ENCODE measurements at places on chromosomes 2 and 18.
A peak's percentile ranks its signal among the peaks of the same experiment; 100 is the strongest.

DNA sequence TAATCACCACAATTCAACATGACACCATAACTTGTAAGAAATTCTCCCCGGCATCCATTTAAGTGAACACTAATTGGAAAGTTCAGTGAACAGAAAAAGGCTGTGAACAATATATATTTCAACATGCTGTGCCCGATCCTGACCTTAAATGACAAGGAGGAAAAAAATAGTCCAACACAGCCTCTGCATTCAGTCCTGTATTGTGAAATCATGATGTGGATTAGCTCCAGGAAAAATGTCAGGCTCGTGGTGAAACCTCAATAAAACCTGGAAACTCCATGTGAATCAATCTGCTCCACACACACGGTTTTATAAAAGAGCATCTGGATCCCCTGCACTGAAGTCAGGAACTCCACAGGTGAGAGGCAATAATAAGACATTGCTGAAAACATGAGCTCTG is 145.4 kb upstream of the SPOPL start:
- peak; percentile 58 for DNase-seq

- no peak for DNase-seq
These were observed 416.5 kb upstream of the ZEB2 start for GRCh38 chr2:144936442-144936841.

DNA sequence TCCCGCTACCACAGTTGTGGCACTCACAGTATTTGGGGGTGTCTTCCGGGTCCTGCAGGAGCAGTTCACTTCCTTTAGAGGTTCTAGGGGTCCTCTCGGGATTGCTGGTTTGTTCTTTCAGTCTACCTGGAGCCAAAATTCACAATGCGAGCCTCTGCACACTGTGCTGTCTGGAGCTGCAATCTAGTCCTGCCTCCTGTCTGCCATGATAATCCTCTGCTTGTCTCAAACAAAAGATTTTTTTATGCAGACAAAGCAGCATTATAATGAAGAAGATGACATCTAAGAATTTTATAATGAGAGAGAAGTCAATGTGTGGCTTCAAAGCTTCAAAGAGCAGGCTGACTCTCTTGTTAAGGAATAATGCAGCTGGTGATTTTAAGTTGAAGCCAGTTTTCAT is 975.1 kb upstream of the GYPC start:
- DNase-seq: no peak

GRCh38 chr18:31857526-31858106 is 85.3 kb downstream of the TRAPPC8 start:
- no peak for DNase-seq

GRCh38 chr18:69127873-69128500 is 272.7 kb upstream of the DOK6 start:
- peak; percentile 11 for DNase-seq

DNA sequence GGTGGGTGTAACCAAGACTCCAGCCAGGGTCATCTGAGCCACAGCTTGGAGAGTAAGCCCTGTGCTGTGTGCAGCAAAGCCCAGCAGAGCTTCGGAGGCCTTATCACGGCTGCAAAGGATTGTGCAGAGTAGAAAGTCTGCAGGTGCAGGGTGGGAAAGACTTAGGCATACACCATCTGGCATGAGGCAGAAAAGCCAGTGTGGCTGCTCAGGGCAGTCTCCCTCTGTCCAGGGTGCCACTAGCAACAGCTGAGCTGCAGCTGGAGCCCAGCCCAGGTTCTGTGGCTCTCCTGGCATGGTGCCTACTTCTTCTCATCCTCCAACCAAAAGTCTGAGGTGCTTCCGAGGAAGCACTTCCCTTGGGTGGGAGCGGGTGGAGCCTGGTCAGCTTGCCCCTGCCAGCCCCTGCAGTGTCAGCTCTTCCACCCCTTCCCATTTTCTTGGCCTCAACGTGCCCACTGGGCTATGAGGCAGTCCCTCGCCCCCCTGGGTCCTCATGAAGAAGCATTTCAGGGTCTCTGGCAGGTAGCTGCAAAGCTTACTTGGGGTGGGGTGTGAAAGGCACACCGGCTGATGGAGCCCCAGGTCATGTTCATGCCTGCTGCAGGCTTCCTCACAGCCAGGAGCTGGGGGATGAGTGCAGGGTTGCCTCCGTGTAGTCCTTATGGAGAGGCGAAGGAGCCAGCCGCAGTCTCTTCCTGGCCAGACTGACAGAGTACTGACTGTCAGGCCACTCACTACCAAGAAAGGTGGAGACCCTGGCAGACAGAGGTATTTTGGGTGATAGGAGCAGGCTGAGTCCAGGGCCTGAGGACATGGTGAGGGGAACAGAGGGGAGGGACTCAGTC is 4.8 kb downstream of the AMER3 start:
- DNase-seq: no peak

DNA sequence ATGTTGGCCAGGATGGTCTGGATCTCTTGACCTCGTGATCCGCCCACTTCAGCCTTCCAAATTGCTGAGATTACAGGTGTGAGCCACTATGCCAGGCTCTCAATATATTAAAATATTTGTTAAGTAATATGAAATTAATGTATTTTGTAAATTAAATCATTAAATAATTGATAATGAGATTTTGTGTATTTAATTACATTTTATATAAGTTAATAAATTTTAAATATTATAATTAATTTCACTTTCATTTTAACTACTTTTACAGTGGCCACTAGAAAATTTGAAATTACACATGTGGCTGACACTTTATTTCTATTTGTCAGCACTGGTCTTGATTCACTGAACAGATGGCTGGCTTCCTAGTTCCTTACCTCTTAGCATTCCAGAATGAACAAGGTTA is 102.6 kb downstream of the DPP10 start:
- DNase-seq: no peak

DNA sequence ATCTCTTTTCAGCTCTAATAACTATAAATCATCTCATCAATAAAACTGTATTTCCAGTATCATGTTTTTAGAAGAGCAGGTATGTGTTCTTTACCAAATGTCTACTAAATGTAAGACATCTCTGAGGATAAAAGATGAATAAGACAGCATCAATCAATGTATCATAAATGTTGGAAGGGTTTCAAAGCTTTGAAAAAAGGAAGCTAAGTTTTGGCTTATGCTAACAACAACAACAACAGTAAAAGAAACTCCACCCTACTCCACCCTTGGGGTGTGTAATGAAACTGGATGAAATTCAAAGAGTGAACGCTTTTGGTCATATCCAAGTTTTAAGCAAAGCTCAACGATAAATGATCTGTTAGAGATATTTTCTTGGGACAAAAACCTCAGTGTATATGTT is 17.1 kb downstream of the PRKD3 start:
- no peak for DNase-seq

- DNase-seq: no peak
These were observed 25.0 kb upstream of the KDM3A start for GRCh38 chr2:86416146-86416545.

DNA sequence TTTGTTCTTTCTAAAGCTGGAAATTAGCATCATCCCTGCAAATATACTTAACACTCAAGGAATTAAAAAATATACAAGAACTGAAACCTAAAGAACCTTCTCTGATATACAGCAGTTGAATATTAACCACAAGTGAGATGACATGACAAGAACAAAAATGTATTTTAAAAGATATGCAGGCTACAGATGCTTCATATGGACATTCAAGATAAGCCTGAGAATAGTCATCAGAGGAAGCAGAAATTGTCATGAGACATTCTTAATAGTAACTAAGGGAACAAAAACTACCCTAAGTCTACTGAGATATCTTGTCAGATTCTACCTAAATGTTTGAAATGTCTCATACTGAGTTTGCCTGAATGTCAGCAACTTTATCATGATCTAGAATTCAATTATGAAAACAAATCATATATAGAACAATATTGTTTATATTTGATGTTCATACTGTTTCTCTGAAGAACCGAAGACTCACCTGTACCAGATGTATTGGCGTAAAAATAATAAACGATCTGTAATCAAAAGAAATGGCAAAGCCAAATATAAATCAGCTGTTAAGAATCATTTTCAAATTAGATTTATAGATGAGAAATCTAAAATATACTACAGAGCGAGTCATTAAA is 4.7 kb downstream of the NBAS start:
- no peak for DNase-seq

- DNase-seq: no peak
These were observed 98.5 kb upstream of the LRRTM1 start for GRCh38 chr2:80403081-80403480.

GRCh38 chr2:128271911-128272600 is 46.6 kb downstream of the HS6ST1 start:
- no peak for DNase-seq

DNA sequence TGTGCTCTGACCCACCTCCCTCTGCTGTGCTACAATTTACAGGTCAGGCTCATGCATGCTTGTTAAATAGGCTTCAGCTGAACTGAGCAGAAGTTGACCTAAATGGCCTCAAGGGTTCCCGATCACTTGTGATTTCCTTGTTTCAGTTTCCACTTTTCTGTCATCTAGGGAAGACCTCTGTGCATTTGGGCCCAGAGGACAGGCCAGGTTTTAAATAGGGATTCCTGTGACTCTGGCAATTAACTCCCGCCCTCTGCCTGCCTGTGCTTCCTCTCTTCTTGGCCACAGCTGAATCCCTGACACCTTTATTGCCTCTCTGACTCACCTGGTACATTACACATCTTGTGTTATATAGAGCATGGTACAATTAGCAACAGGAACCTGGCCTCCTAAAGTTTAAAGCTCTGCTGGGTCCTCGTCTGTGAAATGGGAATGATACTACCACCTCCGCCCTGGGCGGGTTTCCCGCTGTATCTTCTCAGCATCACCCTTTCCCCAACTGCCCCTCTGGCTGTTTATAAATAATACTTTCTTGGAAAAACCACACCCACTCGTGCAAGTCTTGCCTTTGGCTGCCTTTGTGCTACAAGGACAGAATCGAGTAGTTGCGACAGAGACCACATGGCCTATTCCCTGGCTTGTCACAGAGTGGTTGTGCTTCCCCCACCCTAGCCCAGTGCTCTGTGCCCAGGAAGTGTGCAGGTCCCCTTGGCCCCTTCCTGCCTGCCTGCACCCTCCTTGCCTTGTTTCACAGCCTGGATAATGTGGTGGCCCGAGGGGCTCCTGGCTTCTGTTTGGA is 7.9 kb downstream of the CABLES1 start:
- DNase-seq: no peak

GRCh38 chr2:227132986-227133385 is 31.0 kb downstream of the COL4A4 start:
- DNase-seq: no peak

- DNase-seq: peak; percentile 49
These were observed 63.4 kb upstream of the CHRNA1 start for GRCh38 chr2:174827371-174828369.

GRCh38 chr18:79169958-79170555 is 100.9 kb downstream of the ATP9B start:
- DNase-seq: peak; percentile 33

DNA sequence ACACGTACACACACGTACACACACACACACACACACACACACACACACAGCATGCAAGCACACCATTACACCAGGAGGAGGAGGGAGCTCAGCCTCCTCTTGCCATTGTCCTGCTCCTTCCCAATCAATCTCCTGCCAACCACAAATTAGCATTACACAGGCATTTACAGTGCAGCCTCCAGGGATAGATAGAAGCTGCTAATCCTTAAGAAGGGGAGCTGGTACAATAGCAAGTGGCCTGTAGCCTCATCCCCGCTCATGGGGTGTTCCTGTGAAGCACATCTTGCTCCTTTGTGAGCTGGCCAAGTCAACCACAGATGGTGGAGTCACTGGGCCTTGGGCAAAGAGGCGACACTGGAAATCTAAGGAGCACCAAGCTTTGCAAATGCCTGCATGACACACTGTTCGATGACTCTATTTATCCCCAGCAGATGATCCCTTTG is 110.3 kb upstream of the PKDCC start:
- DNase-seq: peak; percentile 77

GRCh38 chr2:225994748-225995405 is 595.4 kb downstream of the NYAP2 start:
- DNase-seq: peak; percentile 8

DNA sequence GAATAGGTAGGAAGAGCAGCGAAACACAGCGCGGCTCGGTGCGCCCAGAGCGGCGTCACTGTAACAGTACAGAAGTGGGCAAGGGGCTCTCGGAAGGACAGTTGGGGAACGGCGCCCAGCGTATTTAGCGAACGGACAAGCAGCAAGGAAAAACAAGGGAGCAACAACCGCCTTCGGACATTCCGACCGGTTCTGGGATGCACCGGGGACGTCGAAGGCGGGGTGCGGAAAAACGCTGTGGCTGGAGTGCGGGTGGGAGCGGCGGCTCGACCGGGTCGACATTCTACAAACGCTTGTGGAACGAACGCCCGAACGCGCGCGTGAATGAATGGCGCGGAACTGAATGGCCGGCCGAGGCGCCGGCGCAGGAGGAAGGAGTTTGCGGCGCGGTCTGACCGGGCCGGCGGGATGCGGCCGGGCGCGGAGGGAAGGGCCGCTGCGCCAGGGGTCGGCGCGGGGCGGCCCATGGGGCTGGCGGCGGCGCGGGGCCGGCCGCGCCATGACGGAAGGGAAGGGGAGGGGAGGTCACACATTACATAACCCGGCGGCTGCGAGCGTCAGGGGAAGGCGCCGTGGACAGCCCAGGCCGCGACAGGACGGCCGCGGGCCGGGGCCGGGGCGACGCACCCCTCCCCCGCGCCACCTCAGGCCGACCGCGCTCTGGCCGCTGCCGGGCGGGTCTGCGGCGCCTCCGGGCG is 605 bp downstream of the REV1 start:
- peak; percentile 45 for DNase-seq

GRCh38 chr2:107018366-107018765 is 132.4 kb upstream of the ST6GAL2 start:
- DNase-seq: no peak

- no peak for DNase-seq
These were observed 258.3 kb downstream of the CYRIA start for GRCh38 chr2:16407358-16407757.

DNA sequence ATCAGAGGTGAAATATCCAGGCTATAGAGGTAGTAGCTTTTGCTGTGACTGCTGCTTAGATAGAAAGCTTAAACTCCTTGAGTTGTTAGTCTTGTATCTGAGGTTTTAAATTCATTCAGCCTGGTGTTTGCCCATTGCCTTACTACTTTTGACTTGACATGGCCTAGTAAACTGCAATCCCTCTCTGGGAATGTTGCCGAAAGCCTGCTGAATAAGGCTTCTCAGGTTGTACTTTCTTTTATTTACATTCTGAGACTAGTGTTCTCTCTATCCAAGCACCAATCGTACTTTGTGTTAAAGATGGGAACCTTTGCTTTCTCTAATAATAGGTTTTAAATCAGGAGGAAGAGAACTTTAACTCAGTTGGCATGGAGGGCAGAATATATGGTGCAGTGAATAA is 357.6 kb upstream of the CWC22 start:
- DNase-seq: no peak

GRCh38 chr2:84807063-84807485 is 73.8 kb downstream of the TRABD2A start:
- peak; percentile 99 for DNase-seq

GRCh38 chr18:58221060-58221725 is 177.2 kb downstream of the NEDD4L start:
- peak; percentile 32 for DNase-seq

DNA sequence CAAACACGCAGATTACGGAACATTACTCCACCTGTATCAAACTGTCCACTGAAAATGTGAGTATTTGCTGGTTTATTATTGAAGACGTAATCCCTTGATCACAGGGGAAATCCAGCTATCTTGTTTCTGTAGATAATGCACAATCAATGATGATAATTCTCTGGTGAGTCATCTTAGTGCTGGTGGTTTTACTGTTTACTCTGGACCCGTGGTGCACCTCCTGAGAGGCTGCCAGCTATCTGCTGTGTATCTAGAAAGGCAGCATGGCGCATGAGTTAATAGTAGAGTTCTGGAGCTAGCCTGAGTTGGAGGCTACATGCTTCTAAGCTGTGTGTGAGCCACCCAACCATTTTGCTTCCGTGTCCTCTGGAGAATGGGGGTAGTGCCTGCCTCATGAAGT is 6.5 kb downstream of the NCAPH start:
- DNase-seq: peak; percentile 90

- DNase-seq: no peak
These were observed 13.4 kb downstream of the CENPO start for GRCh38 chr2:24806661-24807036.
